GM23338 (cell line): ENCODE measurements at places on chromosomes 16 and 17.
A peak's percentile ranks its signal among the peaks of the same experiment; 100 is the strongest.

DNA sequence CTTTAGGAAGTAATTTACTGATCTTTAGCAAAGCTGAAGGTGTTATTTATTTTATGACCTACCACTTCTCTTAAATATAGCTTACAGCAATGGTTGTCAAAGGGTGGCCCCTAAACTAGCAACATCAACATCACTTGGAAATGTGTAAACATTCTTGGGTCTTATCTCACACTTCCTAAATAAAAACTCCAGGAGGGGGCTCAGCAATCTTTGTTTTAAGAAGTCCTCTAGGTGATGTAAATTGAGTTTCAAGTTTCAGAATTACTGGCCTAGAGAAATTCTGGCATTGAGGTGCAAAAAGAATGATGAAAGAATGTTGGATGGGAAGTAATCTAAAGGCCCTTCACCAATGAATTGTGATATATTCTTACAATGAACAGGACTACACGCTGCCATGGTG, 142.3 kb downstream of the HS3ST4 start:
- no peak overlapping the region for H3K27ac ChIP-seq
- H3K4me1 ChIP-seq = no peaks in the 10 kb centered on the region; the same call in 1 of the 2 replicates
- no peaks in the 10 kb centered on the region for H3K27me3 ChIP-seq
- H3K36me3 ChIP-seq = no peaks in the 10 kb centered on the region; the same call in 1 of the 2 replicates
- no peak for DNase-seq
- H3K4me3 ChIP-seq = no peak overlapping the region

DNA sequence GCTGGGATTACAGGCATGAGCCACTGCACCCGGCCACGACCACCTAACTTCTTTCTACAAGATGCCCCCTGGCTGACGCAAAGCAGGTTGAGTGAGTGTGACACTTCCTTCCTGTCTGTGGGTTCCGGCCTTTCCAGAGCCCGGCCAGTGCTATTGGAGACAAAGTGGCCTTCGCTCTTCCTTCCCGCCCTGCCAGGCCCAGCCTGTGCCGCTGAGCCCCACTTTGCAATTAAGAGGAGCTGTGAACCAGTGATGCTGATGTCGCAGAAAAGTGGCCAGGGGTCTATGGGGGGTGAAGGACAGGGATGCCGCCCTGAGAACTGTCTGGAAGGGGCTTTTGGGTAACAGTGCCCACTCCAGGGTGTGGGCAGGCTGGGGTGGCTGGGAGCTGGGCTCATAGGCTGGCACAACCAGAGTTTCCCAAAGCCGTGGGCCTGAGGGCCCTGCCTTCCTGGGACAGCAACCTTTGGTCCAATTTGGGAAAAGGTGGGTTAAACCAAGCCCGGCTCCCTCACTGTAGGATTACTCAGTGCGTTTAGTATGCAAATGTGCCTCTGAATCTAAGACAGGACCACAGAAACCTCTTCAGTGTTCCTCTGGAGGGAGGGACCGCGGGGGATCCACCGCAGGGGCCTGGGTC, 174.9 kb downstream of the SEC14L1 start:
- H3K27me3 ChIP-seq = no peaks in the 10 kb centered on the region
- H3K4me1 ChIP-seq = peaks cover 9% of the 10 kb centered on the region
- no peak for DNase-seq
- no peaks in the 10 kb centered on the region for H3K36me3 ChIP-seq
- peak overlapping the region; percentile 80; the same call in 1 of the 2 replicates for H3K27ac ChIP-seq
- H3K4me3 ChIP-seq = no peak overlapping the region

- no peak for DNase-seq
- H3K4me3 ChIP-seq = no peak overlapping the region
- H3K27me3 ChIP-seq = no peaks in the 10 kb centered on the region
- H3K27ac ChIP-seq = no peak overlapping the region
- H3K36me3 ChIP-seq = no peaks in the 10 kb centered on the region
- H3K4me1 ChIP-seq = no peaks in the 10 kb centered on the region
Measured at GRCh38 chr16:50309527-50310307, 43.4 kb downstream of the ADCY7 start.

DNA sequence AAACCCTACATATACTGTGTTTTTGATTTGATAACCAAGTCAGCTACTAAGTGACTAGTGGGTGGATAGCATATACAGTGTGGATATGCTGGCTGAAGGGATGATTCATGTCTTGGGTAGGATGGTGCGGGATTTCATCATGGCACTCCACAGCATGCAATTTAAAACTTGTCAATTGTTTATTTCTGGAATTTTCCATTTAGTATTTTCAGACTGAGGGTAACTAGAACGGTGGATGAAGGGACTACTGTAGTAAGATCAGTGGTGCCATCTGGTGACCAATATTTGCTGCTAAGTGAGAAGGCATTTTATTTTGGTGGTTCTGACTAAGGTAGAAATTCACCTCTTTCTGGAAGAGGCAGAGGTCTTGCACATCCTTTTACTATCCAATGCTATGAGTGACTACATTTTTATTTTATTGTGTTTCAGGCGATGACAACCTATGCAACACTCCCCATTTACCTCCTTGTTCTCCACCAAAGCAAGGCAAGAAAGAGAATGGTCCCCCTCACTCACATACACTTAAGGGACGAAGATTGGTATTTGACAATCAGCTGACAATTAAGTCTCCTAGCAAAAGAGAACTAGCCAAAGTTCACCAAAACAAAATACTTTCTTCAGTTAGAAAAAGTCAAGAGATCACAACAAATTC, 3.1 kb downstream of the CDC6 start:
- H3K27me3 ChIP-seq = no peaks in the 10 kb centered on the region
- no peak overlapping the region for H3K4me3 ChIP-seq
- DNase-seq = peak; percentile 78
- peaks cover 51% of the 10 kb centered on the region for H3K36me3 ChIP-seq
- H3K4me1 ChIP-seq = peaks cover 23% of the 10 kb centered on the region

GRCh38 chr16:54985156-54985555, 54.5 kb downstream of the IRX5 start:
- no peak overlapping the region for H3K27ac ChIP-seq
- no peaks in the 10 kb centered on the region for H3K27me3 ChIP-seq
- no peak for DNase-seq
